ENCODE measurements at places on chromosomes 3 and 15.

- DNase-seq: no peak
Measured at GRCh38 chr3:50390508-50391224, 31.3 kb upstream of the TMEM115 start.

DNA sequence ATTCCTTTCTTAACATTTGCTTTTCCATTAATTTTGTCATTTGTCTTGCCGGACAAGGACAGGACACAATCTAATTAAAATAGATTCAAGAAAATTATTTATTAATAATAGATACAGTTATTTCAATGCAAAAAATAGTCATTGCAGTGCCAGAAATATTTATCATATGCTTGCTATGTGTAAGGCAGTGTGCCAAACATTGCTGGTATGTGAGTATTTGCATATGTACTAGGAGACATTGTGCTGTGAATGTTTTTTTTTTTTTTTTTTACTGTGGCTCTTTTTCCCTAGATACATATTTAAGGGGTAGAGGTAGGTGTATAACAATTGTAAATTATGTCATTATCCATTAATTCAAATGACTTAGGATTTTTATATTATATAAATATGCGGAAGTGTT lies 23.3 kb downstream of the SPRED1 start:
- no peak for DNase-seq

GRCh38 chr3:78844307-78844706 lies 923.5 kb downstream of the ROBO1 start:
- DNase-seq: no peak

DNA sequence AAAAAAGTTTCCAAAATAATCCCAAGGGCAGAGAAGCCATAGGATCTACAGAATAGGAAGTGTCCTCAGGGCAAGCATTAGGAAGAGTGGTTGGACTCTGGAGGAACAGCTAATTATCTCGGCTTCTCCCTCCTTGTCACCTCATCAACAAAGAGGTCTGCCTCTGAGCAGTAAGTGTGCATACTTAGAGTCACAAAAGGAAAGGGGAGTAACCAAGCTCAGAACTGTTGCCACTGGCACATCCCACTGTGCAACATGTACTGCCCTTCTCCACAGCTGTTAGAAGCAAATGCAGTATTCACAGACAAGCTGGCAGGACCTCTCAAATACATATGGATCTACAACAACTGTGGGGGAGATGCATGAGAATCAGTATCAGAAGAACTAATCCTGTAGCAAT lies 31.5 kb downstream of the NGLY1 start:
- DNase-seq: no peak

DNA sequence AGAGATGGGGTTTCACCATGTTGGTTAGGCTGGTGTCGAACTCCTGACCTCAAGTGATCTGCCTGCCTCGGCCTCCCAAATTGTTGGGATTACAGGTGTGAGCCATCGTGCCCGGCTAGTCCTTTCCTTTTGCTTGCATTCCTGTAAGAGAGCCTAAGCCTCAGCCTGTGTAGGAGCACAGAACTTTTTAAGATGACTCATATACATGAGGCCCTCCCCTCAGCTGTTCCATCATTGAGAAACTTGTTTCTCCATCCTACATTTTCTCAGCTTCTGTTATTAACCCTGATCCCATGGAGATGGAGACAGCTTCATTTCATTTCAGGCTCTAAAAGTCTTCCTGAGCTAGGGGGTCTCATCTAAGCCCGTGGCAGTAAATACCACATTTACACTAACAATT lies 123.3 kb downstream of the PLOD2 start:
- no peak for DNase-seq

DNA sequence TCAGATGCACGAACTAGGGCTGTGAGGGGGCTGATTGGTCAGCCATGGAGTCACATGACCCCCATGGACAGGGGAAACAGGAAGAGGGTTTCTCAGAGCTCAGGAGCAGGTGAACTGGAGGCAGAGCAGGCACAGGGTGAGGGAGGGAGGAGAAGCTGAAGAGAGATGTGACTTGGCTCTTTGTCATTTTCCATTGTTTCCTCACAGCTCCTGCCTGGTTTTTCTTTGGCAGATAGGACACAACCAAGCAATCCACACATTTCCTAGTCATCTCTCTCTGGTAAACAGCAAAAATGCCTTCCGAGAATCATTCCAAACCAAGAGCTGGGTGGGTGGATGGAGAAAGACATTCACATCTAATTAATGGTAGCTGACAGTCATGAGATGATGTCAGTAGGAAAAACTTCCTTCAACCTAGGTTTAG lies 43.4 kb upstream of the LMCD1 start:
- no peak for DNase-seq

Data from GOT3 (cell line).